ENCODE measurements at places on chromosomes 11 and 22.
A peak's percentile ranks its signal among the peaks of the same experiment; 100 is the strongest.

- DNase-seq, result no peak
These were observed 68.5 kb downstream of the SBF2 start for GRCh38 chr11:10225553-10225952.

DNA sequence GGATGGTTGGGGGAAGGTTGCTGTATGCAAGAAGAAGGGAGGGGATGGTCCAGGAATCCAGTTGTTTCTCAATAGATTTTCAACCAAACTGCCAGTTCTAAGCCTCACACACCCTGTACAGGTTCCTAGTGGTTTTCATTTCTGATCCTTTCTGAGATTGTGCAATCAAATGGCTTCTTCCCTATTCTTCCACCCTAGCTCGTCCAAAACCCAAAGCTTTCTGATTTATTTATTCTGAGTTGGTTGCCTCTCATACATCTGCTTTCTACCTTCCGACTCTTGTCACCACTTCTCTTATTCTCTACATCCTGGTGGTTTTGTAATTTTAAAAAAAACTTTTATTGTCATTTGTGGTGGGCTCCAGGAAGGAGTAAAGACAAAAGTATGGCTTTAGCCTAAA is 12.6 kb downstream of the OR5A2 start:
- DNase-seq, result no peak

GRCh38 chr11:124541204-124541603 is 2.2 kb downstream of the OR8B12 start:
- DNase-seq, result no peak

DNA sequence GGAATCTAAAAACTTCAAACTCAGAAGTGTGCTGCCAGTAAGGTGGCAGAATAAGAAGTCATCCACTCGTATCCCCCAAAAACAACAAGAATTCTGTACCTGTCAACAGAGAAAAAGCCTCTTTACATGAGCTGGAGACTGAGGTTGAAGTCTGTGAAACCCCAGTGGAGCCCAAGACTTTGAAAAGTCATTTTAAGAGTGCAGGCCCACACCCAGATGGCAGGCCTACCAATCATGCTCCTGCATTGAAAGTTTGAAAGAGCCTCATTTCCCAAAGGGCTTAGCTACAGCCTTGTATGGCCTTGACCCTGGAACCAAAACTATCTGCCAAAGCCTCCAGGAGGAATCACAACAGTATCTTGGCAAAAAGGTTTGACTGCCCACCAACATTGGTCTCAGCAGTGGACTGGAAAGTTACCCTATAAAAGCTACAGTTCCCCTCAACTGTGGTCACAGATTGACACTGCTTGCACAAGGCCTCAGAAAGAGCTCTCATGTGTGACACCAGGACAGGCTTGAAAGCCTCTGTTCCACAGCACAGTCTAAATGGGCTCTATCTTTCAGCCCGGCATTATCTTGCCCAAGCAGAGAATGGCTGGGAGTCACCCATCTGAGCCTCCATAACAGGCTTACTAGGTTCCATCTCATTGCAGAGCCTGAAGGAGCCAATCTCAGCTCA is 47.7 kb downstream of the SLC22A9 start:
- no peak for DNase-seq

DNA sequence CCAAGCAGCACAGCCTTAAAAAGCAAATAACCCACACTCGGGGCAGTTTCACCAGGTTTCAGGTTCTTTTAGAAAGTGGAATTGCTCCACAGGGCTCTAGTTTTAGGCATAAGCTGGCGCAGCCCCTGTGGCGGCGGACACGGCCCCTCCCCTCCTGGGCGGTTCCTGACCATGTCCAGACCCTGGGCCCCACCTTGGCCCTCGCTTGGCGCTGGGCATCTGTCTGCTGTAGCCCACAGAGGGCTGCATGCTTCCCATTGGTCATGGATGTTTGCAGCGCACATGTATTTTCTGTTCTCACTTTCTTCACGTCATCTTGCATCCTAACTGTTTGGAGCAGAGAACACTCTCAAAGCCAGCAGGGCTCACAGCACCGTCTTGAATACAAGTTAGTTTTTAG is 244.3 kb downstream of the BRD1 start:
- DNase-seq, result no peak

- DNase-seq, result peak; percentile 69
These were observed 522 bp downstream of the RHOG start for GRCh38 chr11:3840004-3840869.

- DNase-seq, result no peak
These were observed 93.3 kb downstream of the ZBTB16 start for GRCh38 chr11:114152785-114153184.

DNA sequence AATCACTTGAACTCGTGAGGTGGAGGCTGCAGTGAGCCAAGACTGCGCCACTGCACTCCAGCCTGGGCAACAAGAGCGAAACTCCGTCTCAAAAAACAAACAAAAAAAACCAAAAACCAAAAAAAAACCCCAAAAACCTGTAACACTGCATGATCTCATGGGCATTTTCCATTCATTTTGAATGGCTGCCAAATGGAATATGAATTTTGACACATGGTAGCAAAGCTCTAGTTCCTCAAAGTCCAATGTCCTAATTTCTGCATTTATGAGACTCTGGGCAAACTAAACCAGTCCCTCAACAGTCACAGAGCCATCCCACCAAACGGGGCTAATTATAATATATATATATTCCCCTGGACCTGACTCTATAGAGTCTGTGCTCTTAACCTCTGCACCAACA is 61.8 kb downstream of the SGSM3 start:
- no peak for DNase-seq

- DNase-seq, result no peak
These were observed 44.0 kb upstream of the KIRREL3 start for GRCh38 chr11:127044535-127044934.

- no peak for DNase-seq
These were observed 20.5 kb downstream of the IGF2 start for GRCh38 chr11:2118677-2119076.

DNA sequence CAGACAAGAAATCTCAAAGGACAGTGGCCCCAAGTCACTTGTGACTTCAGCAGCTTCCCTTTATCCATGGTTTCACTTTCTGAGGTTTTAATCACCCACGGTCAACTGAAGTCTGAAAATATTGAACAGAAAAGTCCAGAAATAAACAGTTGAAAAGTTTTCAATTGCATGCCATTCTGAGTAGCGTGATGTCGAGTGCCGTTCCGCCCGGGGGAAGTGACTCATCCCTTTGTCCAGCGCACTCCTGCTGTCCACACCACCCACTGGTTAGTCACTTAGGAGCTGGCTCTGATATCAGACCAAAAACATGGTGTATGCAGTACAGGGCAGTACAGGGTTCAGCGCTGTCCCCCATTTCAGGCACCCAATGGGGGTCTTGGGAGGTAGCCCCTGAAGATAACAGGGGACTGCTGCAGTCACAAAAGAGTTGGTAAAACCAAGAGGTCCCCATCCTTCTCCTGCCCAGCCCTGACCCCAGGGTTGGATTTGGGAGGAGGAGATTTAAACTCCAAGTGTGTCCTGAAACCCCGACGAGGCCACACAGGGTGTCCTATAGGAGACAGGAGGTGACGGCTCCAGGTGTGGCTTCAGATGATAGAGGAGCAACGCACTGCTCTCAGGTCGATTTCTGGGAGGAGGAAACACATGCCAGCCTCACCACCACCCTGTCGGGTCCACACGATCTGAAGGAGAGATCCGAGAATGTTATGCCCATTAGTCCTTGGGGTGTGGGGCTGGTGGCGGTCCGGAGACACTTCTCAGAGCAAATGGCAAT is 390.1 kb downstream of the CTTN start:
- DNase-seq, result no peak

DNA sequence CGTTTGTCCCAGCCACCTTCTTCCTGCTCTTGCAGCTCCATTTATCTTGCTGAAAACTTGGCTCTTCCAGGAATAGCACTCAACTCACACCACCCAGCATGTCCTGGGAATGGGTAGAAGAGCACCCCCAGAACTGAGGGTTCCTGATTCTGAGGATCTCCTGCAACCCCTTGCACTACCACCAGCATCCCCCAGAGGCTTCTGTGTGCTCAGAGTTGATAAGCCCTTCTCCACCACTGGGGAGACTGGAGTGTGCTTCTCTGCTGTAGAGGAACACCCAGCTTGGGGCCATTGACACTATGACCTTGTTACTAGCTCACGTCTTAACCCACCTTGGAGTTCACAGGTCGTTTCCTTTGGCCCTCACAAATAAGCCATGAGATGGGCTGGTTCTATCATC is 121.0 kb downstream of the GRIK4 start:
- DNase-seq, result no peak

DNA sequence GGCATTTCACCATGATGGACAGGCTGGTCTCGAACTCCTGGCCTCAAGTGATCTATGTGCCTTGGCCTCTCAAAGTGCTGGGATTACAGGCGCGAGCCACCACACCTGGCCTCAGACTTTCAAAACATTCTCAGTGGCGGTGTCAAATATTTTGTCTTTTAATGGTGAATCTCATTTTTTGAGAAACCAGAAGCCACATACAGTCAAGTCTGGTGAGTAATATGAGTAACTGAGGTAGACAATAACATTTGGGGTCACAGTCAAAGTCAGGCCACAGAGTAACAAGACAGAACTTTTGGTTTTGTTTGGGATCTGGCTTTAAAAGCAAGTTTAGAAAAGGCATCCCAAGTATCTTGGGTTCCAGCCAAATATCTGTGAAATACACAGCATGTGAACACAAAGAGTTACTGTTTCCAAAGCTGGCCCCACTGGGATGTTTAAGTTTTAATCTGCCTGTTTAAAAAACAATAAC is 5.6 kb upstream of the TMA7B start:
- DNase-seq, result no peak

- DNase-seq, result no peak
These were observed 213.6 kb downstream of the DBX1 start for GRCh38 chr11:19946681-19947080.

- no peak for DNase-seq
These were observed 523 bp upstream of the MPZL3 start for GRCh38 chr11:118252688-118253087.

- peak; percentile 65 for DNase-seq
These were observed 109.7 kb upstream of the RRM1 start for GRCh38 chr11:3984896-3985295.

GRCh38 chr22:33477120-33478111 is 419.2 kb upstream of the SYN3 start:
- DNase-seq, result no peak

GRCh38 chr11:14454861-14455632 is 44.6 kb downstream of the COPB1 start:
- no peak for DNase-seq

DNA sequence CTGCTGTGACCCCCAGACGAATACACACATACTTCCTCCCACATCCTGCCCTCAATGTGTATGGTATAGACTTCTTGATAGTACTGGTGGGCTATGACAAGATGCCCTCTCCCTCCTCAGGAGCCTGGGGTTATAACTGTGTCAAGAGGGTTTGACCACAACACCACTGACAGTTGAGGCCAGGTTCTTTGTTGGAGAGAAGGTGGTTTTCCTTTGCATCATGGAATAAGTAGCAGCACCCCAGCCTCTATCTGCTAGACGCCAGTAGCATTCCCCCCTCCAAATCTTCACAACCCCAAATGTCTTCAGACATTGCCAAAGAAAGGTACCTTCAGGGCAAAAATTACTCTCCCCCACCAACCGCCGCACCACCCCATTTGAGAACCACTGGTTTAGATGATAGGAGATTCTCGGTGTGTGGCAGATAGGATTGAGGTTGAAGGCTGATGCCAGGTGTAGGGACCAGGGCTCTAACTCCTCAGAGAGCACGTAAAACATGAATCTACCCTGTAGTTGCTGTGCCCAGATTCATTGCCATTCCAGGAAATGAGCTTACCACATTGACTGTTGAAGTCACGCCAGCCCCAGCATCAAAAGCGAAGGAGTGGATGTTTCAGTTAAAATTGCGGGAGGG is 5.5 kb upstream of the MYO18B start:
- DNase-seq, result peak; percentile 77

DNA sequence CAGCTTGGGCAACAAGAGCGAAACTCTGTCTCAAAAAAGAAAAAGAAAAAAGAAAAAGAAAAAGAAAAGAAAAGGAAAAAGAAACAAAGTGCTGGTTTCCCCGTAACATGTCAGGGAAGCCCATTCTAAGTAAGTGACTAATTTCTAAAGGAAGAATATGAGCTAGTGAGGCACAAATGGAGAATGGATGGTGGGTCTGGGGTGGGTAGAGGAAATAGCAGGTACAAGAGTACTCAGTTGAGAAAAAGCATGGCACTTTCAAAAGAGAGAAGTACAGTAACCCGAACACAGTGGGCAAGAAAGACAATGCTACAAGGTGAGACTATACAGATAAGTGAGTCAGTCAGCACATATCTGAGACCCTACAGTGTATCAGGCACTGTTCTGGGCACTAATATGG is 4.5 kb downstream of the MAJIN start:
- no peak for DNase-seq

DNA sequence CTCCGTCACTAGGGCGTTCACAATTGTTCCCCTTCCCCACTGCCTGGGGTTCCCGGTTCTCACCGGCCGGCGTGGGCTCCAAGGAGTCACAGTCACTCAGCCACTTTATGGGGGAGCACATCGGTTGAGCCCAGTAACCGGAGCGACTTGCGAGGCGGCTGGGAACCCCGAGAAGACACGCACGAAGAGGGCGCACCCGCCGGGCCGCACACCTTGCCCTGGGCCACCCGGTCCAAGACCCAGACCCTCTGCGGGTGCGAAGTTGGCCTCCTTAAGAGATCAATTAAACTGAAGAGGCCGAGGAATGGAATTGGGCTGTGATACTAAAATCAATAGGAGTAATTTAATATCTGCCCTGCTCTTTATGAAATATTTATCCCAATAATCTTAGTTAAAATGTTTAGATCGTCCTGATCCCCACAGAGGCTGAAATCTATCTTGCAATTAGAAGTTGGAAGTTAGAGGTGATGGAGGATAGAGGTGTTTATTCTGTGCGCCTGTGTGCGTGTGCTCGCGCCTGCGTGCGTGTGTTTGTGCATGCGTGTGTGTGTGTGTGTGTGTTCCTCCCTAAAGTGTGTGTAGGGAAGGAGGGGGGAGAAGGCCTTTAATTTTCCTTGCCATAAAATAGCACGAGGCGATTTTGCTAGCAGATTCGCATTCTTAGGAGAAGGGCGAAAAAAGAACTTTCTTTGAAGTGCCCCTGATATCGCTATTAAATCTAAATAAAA is 954 bp upstream of the MN1 start:
- DNase-seq, result no peak

DNA sequence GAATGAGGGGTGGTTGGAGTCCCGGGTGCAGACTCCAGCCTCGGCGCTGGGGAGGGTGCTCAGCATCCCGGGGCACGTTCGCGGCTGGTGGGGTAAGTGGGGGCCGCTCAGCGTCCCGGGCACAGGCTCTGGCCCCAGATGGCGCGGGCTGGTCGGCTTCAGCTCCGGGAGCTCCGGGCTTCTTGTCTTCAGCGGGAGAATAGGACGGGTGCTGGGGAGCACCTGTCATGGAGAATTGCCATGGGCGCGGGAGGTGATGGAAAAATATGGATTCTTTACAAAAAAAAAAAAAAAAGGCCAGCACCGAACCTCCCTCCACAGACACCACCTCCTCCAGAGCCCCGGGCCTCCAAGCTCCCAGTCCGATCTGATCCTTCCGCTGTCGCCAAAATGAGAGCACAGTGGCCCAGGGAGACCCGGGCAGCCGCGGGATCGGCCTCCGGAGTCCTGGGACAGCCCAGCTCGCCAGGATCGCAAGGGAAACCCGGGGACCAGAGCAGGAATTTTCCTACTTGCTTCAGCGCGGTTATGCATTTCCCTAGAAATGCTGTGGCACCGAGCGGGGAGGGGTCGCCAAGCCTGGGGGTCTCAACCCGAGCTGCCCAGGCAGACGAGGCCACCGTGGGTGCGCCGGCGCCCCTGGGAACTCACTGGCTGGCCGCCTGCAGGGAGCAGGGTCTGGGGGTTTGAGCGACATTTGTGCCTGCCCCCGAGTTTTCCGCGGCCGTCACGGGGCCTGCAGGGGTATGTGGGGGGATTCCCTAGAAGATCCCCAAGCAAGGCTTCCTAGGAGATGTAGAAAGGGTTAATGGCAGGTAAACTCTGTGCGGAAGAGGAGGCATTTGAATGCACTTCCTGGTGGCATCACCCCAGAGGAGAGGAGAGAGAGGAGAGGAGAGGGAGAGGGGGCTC is 1336.9 kb downstream of the BRD1 start:
- DNase-seq, result no peak
